ENCODE measurements at places on chromosomes 2 and 18.

GRCh38 chr2:237412646-237412987, 1.3 kb downstream of the COL6A3 start:
- no peak for DNase-seq

GRCh38 chr2:47438106-47438505, 35.1 kb downstream of the MSH2 start:
- no peak for DNase-seq

DNA sequence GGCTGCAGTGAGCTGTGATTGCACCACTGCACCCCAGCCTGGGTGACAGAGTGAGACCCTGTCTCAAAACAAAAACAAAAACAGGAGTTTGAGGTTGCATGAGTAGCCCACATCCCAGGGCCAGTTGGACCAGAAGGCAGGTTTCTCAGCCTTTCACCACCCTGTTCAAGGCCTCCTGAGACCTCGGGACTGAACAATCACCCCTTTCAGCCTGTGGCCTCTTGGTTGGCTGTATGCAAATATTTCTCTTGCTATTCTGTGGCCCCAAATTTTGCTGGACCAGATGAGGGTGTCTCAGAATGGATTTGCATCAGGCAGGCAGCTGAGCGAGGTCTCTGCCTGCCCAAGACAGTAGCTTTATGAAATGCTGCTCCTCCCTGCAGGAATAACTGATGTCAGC, 56.9 kb downstream of the DPYSL5 start:
- DNase-seq = no peak

DNA sequence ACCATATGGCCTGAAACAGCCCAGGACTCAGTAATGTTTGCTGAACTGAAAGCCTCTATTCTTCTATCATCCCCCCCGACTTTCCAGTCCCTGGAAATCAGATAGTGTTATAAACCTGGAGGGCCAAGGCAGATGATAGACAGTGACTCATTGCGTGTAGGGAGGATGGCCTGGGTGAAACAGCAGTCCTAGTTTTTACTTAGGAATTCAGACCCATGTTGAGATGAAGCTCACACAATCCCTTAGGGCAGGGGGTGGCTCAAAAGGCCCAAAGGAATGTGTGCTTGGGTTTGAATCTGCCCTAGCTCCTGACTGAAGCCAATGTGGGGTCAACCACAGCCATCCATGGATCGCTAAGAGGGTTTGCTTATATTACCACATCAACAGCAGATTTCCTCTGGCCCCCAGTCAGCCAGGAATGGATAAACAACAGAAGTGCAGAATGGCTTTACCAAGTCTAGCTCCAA, 43.9 kb upstream of the STPG4 start:
- DNase-seq = no peak

DNA sequence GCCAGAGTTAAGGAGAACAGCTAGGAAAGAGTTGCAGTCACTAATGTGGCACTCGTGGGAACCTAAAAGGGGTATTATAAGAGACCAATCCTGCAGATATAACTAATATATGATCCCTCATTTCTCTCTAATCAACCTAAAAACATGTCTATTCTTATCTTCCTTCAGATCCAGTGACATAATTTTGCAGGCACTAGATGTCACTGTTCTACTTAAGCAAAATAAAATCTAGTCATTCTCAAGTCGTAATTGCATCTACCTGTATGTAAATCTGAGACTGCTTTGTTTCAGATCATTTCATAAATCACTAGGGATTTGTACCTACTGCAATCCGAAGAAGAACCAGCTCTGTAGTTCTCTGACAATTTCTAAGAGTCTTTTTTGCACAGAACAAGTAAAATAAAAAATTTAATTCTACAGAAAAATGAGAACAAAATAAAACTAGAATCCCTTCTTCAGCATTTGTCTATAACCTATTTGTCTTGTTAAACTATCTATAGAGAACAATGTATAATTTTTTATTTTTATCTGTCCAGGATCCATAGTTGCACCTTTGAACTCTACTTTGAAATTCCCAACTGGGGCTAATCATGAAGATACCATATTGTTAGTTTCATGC, 56.5 kb upstream of the ERBB4 start:
- DNase-seq = no peak

DNA sequence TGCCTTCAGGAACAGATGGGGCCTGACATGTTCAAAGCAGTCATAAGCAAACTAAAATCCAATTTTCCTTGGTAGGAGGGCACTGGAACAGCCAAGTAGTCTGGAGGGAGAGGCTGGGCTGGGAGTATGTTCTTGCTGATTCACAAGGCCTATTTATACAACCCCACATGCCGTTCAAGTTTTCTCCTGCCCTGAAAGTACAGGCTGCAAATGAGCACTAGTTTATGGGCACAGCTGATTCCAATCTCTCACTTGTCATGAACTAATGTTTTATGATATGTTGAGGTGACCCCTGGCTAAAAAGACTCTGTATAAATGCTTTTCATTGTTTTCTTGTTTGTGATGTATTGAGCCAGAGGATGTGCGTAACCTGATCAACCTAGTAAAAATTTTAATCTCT, 183.4 kb upstream of the SRD5A2 start:
- no peak for DNase-seq

GRCh38 chr2:229675569-229675968, 38.8 kb downstream of the DNER start:
- DNase-seq = no peak

DNA sequence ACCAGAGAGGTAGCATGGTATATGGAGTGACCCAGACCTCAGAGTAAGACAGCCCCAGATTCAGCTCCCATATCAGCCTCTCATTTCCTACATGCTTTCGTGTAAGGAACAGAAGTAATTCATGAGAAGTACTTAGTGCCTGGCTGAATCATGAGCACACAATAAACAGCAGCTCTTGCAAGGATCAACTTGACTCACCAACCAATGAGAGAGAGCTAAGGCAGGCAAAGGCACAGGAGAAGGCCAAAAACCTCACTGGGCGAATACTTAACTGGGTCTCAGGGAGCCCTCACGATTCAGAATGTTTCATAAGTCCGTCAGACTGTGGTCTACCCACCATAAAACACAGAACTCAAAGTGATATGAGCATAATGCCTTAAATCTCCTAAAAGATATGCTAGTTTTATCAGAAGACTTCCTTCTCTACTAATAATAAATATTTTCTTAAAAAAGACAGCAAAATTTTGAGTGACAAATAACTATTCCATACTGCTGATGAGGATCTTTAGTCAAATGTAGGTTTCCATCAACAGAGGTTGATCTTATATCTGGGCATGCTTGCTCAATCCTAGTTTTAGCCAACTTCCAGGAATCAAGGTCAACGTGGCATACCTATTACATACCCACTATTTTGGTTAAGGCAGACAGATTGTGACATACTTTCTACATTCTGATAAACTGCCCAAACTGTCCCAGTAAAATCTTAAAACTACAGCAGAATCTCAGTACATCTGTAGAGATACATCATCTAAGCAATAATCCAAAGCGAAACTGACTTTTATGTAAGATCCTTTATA, 34.9 kb downstream of the IMMT start:
- DNase-seq = no peak

- no peak for DNase-seq
Measured at GRCh38 chr2:69075486-69075885, 62.5 kb downstream of the ANTXR1 start.

DNA sequence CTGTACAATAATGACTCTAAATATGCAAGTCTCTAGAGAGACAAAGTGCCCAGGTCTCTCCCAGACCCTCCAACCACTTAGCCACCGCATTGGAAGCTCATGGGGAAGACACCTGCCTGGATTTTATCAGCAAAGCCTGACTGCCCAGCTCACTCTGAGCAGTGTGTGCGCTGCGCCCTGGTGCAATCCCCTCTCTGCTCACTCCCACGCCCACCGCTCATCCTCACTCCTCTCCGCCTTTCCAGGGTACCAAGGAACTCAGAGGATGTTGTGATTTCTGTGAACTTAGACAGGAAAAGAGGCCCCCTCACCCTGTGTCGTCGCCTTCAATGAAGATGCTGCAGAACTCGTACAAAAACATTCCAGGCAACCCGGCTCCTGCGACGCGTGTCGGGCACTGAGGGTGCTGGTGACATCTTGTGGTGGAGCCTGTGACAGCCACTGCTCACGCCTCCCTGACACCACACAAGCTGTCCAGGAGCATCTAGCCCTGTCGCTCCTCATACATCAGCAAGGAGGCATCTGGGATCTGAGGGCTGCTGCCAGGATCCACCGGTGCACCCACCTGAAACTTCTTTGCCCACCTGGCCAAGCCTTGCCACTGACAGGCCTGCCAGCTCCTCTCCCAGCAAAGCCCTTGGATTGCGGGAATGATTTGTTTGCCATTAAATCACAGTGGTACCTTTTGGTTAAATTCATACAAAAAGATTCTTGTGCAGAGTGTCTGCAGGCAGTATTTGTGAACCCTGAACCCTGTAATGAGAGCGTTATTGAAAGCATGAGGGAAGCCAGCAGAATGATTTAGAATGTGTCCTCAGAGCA, 220.4 kb downstream of the ZNF516 start:
- DNase-seq = no peak

GRCh38 chr18:33761363-33761762, 183.3 kb downstream of the ASXL3 start:
- DNase-seq = no peak

DNA sequence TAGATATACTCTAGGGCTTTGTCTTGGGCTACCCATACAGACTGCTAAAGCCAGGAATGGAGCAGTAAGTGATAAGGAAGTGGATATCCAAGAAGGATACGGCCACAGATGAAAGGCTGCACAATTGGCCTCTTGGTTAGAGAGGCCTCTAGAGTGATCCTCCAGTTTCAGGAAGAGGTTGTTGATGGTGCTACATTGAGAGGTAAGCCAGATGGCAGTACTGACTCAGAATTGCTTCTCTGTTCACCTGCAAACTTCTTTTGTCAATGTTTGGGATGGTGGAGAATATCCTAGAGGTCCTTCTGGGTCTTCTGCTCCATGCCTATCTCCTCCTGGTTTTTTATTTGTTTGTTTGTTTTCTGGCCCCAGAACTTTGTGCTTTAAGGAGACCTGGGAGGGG, 226.8 kb upstream of the LRRTM1 start:
- DNase-seq = no peak

GRCh38 chr2:217941886-217942728, 60.7 kb downstream of the TNS1 start:
- DNase-seq = no peak

GRCh38 chr2:20137131-20137571, 85.7 kb upstream of the LAPTM4A start:
- DNase-seq = no peak

GRCh38 chr18:23956483-23956882, 58.1 kb upstream of the TTC39C start:
- DNase-seq = no peak

- DNase-seq = no peak
Measured at GRCh38 chr18:46387441-46388131, 269.4 kb downstream of the LOXHD1 start.

DNA sequence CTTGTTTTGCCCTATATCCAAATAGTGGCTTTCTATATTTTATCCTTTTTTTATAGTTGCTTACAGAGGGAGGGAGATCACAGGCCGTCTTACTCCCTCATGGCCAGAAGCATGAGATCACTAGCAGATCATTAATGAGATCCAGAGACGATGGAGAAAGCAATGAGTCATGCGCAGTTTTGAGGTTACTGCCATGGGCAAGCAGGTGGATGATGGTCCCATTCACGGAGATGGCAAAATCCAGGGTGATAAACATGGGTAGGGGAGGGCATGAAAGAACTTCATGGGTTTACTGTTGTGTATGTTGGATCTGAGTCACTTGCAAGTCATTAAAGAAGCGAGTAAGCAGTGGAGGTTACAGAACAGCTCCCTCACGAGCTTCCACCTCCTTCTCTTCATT, 60.4 kb downstream of the C18orf63 start:
- no peak for DNase-seq

DNA sequence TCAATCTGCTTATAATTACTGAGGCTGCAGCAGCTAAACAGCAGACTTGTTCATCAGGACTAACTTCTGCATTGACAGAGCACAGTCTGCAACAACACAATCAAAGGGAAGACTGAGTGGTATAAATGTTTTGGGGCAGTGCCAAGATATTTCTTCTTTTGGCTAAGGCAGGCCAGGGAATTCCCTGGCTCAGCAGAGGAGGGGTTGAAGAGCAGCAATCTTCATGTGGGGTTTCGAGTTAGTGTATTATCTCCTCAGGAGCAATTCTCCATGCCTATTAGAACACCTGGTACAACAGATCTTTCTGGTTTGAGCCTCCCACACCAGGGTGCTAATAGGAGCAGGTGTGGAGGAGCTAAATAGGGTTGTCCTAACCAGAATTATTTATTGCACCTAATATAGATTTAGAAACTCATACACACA, 103.0 kb upstream of the STK17B start:
- no peak for DNase-seq

GRCh38 chr2:109439986-109440385, 173.8 kb downstream of the SEPTIN10 start:
- no peak for DNase-seq

DNA sequence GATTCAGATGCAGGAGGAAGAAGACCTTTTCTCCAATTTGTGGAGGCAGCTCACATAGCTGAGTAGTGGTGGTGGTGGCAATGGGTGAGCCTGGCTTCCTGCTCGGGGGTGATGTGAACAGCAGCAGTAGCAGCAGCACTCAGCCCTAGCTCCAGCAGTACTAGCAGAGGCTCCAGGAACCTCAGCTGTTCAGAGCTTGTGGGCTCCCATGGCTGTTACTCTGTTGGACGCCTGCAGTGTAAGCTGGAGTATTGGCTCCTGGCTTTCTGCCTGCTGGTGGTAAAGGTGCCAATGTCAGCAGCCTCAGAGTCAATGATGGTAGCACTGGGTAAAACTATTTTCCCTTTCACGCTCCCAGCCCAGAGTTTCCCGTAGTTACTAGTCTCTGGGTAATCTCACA, 3.1 kb upstream of the SEH1L start:
- DNase-seq = no peak

GRCh38 chr2:205778356-205778755, 96.1 kb downstream of the NRP2 start:
- DNase-seq = no peak

DNA sequence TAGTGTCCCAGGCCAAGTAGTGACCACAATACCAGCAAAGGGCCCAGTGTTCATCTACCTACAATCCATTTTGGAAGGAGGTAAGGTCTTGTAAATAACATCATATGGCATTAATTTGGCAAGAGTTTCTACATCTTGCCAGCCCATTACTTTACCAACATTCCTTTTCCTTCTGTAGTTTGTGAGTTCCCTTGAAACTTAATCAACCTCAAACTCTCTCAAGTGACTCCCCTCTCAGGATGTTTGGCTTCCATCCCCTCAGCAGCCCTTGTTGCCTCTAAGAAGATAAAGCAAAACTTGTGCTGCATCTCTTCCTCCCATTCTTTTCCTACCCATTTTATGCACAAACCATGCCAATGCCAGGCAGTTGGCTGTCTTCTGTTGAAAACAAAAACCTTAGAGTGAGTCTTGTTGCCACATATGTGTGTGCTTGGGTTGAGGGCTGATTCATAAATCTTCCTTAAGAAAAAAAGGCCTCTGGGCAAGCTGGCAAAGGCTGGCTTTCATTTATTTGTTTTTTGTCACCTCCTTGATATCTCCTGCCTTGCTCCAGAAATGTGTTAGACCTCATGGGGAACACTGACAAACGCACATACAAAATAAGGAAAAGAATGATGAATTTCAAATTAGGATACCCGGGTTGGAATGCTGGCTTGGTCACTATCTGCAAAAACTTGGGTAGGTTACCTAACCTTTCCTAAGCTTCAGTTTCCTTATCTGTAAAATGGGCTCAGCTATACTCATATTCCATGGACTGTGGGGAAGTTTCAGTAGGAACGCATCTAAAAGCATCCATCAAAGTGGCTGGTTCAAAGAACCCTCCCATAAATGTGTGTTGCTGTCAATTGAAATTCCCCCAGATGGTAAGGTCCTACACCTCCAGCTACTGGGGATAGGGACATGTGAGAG, 29.4 kb upstream of the ST3GAL5 start:
- DNase-seq = no peak

GRCh38 chr2:7096726-7097352, 179.6 kb downstream of the RNF144A start:
- no peak for DNase-seq
